ENCODE measurements at places on chromosomes 11 and 22. TPM values are rescaled to one million over a fixed set of nuclear protein-coding genes. Genes with fewer than 3 reads are reported as not detected.
A peak's percentile ranks its signal among the peaks of the same experiment; 100 is the strongest.

The MS4A3 gene
- not detected for total RNA-seq

The SLC29A2 gene
- 0.62 TPM for total RNA-seq

GRCh38 chr11:62889126-62889483, 8.4 kb downstream of the SLC3A2 start:
- no peak for DNase-seq

The MUC6 gene
- not detected for total RNA-seq

DNA sequence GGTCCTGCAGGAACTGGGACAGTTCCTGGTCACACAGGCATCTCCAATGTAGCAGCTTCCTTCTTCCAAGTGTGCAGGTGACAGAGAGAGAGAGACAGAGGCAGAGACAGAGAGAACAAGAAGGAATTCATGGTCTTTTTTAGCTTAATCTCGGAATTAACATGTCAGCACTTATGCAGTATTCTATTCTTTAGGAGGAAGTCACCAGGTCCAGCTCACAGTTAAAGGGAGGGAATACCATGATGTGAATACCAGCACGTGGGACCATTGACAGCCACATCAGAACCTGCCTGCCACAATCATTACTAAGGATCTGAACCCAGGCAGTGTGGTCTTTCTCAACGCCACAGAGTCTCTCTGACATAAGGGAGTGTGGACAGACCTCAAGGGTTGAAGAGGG, 341.6 kb downstream of the MN1 start:
- DNase-seq: no peak

GRCh38 chr11:88655196-88655595, 317.7 kb upstream of the CTSC start:
- no peak for DNase-seq

DNA sequence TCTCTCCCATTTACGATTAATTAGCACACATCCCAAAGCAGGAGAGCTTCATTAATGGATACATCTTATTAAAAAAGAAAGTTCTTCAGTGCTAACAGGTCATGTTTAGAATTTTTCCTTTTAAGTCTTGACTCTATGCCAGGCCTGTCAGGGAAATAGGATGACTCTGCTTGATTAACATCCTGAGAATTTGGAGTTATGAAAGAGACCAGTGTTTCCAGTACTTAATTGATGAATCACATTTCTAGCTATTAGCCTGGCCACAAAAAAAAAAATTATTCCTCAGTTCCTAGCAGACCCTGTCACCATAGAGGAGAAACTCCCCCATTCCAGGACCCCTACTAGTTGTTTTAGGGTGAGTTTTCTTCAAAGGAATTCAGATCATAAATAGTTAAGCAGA, 23.6 kb upstream of the ME3 start:
- DNase-seq: peak; percentile 67
